ENCODE measurements at places on chromosomes 11 and 22.

DNA sequence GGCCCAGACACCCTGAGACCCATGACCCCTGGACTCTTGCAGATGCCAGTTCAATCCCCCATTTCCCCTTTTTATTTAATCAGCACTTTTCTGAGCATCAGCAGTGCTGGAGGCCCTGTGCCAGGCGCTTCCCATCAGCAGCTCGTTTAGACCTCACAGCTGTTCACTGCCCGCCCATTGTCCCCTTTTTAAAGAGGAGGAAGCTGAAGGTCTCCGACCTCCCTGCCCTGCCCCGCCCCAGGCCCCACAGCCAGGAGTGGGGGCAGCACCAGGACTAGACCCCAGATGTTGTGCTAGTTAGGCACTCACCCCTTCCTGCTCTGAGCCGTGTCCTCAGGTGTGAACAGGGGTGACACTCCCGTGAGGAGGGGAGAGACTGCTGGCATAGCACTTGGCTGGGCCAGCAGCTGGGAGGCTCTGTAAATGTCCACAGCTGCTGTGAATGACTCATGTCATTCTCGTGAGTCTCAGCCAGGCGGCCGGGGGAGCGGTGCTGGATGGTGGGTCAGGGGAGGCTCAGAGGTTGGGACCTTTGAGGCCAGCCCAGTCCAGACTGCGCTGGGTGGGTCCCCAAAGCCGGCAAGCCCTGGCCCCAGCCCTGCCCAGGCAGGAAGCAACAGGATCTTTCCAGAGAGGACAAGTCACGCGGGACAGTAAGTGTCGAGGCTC lies 19.9 kb downstream of the EMID1 start:
- DNase-seq = no peak

DNA sequence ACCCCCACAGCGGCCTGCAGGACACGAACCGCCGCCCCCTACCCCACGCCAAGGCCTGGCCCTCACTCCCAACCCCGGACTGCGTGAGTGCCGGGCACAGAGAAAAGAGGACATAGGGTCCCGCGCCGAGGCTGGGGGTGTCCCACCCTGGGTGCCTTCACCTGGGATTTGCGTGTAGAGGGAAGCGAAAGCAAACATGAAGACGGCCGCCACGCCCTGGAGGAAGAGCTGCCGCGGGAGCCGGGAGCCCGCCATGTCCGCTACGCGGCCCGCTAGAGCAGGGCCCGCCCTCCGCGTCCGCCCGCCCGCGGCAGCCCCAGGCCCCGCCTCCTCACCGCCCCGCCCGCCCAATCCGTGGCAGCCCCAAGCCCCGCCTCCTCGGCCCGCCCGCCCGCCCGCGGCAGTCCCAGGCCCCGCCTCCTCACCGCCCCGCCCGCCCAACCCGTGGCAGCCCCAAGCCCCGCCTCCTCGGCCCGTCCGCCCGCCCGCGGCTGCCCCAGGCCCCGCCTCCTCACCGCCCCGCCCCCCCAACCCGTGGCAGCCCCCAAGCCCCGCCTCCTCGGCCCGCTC lies at the start of gene LMF2:
LMF2 (minus strand) TSS at position 282 of the 570 bp plus-strand sequence; CDS start at position 255, 27 bp downstream.
- DNase-seq = peak; percentile 94

GRCh38 chr22:37258005-37258752 lies 14.1 kb upstream of the RAC2 start:
- no peak for DNase-seq

DNA sequence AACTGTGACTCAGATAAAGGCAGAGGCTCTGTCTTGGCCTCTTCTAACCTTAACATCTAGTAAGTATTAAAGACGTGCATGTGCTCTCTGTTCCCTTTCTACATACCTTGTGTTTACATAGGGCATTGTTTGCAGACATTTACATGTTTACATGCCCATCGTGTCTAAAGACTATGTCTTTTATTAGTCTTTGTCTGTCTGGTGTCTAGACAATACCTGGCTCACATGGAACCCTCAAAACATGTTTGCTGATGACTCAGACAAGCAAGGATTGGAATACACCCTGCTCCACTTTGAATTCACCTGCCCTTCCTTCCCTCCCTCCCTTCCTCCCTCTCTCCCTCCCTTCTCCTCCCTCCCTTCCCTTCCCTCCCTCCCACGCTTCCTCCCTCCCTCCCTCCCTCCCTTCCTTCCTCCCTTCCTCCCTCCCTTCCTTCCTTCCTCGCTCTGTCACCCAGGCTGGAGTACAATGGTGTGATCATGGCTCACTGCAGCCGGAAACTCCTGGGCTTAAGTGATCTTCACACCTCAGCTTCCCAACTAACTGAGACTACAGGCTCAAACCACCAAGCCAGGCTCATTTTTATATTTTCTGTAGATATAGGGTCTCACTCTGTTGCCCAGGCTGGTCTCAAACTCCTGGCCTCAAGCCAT lies 23.7 kb upstream of the SORL1-AS1 start:
- DNase-seq = no peak

- DNase-seq = no peak
Measured at GRCh38 chr22:30307041-30307574, 17.8 kb upstream of the CASTOR1 start.

DNA sequence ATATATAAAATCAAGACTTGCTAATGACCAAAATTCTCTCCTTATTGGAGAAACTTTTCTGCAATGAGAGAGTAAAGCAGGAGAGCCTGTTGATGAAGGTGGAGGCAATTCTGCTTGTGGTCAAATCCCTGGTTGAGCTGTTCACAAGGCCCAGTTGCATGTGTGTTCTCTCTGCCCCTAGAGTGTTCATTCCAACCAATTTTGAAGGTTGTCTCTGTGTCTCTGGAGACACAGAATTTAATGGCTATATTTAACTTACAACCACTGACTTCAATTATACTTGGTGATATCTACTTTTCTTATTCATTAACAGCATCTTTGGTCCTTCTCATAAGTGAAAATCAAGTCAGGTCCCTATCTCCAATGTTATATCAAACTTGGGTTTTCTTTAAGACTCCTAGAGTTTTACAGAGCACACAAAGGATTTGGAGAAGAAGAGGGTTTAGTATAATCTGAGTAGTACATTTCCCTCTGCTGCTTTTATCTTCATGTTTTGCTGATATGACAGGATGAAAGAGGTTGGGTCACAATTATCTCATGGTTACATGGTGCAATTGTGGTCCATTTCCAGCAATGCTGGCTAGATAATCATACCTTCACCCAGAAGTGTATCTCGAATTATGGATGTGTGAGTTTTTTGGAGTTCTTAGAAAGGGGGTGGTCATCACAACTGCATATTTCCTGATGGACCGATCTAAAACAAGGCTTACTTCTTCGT lies 4.0 kb downstream of the OOSP4A start:
- no peak for DNase-seq

DNA sequence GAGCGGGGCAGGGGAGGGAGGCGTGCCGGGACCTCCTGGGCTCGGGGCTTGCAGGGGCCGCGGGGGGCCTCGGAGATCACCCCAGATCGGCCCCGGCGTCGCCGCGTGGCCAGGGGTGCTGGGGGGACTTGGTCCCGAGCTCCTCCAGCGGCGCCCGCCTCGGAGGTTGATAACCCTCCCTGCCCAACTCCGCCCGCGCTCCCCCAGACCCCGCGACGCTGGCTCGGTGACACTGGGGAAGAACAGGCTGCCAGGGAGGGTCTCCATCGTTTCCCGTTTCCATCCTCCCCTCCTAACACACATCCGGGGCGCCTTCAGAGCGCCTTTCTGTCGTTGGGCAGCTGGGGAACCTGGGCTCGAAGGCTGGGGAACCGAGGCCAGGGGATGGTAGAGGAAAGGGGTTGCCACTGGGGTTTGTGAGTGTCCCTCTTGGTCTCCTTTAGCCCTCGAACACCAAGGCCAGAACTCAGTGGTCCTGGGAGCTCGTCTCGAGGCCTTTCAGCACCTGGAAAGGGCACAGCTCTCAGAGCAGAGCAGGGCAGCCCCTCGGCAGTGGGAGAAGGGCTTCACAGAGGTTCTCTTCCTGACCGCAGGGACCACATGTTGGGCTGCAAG lies 431 bp downstream of the SLC37A2 start:
- DNase-seq = no peak

- DNase-seq = no peak
Measured at GRCh38 chr22:49420651-49421050, 407.0 kb downstream of the BRD1 start.

DNA sequence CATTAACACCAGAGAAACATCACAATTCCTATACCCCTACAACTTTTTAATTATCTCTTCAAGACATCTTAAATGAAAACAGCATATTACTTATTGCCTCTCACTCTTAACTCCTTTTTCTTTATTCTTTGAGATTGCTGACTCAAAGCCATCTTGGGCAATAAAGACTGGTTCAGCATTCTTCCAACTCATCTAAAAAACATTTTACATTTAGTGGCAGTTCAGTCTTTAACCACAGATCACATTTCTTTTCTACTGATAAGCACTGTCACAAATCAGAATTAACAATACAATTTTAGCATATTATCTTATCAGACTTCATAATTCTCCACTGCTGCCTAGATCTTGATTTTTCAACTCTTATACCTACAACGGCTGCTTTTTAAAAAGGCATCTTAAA lies 34.0 kb downstream of the SIK3 start:
- DNase-seq = no peak

GRCh38 chr11:129395432-129395831 lies 19.8 kb downstream of the BARX2 start:
- DNase-seq = no peak

GRCh38 chr11:85772695-85773094 lies 38.2 kb downstream of the SYTL2 start:
- DNase-seq = no peak

DNA sequence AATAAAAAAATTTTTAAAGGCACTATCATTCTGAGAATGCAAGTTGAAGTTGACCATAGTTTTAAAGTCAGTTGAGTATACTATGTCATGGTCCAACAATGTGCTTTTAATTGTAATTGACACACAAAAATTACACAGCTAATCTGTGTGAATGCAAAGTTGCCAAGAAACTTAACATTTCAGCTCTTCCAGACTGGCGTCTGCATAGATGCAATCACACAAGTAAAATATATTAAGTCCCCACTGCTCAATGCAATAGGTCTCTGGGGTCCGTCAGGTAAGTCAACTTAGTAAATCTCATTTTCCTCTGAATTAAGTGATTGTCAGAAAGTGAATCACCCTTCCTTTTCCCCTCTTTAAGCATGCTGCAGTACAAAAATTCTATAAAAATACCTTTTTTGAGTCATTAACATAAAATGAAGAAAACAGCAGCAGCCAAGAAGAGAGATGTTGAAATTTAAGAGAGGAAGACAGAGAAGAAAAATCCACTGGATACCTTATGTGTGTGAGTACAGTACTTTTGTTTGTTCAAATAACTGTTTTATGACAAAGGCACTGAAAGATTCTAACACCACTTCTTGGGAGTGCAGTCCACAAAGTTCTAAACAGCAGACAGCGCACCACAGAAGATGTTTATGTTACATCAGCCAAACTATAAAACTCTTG lies 5.1 kb downstream of the FZD4 start:
- no peak for DNase-seq

- no peak for DNase-seq
Measured at GRCh38 chr11:45100339-45100738, 46.1 kb upstream of the PRDM11 start.

DNA sequence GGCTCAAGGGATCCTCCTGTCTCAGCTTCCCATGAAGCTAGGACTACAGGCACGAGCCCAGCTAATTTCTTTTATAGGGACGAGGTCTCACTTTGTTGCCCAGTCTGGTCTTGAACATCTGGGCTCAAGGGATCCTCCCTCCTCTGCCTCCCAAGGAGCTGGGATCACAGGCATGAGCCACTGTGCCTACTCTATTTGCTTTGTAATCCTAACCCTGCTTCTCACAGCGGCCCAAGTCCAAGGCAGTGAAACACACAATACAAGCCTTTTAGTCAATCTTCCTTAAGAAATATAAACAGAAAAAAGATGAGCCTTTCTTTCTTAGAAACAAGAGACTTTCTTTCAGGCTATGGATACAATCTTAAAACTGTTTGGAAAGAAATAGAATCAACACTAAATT lies 115.2 kb upstream of the SORL1-AS1 start:
- DNase-seq = no peak

GRCh38 chr11:45927684-45928413 lies 5.4 kb downstream of the LARGE2 start:
- no peak for DNase-seq

DNA sequence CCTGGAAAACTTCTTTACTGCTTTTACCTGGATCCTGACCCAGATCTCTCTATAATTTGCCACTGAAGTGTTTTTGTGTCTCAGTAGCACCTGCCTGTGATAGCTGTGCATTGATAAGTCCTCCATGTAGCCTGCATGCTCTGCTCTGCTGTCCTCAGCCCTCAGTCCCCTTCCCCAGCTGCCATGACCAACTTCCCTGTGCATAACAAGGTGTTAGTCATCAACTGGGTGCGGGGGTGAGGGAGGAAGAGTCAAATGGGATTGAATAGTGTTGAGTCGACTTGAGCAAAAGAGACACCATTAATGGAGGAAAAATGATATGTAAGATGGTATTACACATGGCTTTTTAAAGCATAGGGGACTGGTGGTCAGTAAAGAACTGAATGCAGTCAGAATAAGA lies 92.2 kb upstream of the PLET1 start:
- no peak for DNase-seq

DNA sequence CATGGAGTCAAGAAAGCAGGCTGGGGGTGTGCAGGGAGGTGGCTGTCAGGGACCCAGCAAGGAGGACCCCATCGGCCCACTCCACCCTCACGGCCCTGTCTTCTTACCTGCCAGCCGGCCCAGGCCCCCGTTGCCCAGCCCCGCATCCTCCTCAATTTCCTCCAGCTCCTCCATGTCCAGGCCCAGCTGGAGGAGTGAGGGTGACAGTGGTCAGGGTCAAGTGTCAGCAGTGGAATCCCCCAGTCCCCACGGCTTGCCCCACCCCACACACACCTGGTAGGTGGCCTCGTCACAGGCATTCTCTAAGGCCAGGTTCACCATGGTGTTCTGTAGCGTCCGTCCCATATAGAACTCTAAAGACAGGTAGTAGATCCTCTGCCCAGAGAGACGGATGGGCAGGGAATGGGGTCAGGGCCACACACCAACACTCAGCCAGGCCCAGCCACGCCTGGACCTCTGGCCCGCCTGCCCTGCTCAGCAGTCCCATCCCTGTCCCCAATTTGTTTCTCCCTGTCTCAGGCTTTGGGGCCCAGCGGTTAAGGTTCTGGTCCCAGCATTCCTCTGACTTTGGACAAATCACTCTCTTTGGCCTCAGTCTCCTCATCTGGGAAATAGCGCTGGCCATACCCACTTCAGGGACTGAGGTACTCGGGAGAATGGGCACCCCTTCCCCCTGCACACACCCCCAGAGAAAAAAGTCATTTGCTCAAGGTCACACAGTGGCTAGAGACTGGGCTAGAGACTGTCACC lies 1.3 kb downstream of the PYGM start:
- DNase-seq = no peak

GRCh38 chr11:124752471-124753102 lies 532 bp upstream of the VSIG2 start:
- no peak for DNase-seq

- DNase-seq = no peak
Measured at GRCh38 chr11:119899997-119900396, 171.0 kb upstream of the NECTIN1 start.

DNA sequence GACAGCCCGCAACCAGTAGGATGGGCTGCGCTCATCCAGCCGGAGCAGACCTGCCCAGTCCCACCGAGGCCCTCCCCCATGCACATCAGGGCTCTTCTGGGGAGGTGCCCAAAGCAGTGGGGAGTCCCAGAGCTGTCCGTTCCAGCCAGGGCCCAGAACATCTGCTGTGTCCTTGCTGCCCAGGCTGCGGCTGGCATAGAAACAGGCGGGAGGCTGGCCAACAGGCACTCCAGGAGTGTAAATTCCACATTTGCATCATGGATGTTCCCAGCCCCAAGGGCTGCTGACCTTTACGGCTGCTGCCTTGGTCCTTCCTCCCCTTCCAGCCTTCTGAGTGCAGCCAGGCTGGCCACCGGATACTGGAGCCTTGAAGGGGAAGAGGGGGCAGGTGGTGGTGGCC lies 30.0 kb upstream of the SYT7 start:
- DNase-seq = no peak

All from T-helper 9 cell (primary cell).